ENCODE measurements at places on chromosomes 11 and 22.

GRCh38 chr11:70733327-70734325 is 335.3 kb downstream of the CTTN start:
- DNase-seq: no peak

DNA sequence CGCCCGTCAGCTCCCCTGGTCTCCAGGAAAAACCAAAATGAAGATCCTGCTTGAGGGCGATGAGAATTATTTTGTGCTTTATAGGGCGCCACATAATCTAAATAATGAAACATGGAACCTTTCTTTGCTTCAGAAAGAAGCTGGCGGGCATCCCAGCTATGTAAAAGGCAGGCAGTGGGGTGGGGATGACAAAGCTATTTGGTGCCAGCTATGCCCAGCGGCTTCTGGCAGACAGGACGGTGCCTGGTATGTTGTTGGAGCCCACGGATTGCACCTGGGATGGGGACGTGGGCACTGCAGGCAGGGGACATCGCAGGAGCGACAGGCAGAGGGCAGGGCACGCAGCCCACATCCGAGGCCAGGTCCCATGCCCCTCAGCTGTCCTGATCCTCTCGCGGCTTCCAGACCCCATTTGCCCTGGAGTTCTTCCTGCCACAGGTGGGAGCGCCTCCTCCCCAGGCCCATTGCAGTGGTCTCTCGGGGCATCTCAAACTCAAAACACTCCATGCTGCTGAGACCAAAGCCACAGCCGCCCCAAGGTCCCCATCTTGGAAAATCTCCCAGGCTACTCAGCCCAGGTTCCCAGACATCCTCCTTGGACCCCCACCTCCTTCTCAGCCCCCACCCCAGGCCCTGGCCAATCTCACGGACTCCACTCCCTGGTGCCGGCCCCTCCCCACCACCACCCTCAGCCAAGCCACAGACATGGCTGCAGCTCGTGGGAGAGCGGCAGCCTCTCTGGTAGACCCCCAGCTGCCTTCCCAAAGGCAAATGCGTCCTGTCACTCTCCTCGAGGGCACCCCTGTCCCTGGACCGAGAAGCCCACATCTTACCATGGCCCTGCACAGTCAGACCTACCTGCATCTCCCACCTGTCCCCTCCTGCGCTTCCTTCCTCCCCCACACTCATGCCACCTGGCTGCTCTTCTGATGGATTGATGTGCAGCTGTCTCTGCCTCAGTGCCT is 45.7 kb downstream of the SHISAL1 start:
- DNase-seq: no peak

DNA sequence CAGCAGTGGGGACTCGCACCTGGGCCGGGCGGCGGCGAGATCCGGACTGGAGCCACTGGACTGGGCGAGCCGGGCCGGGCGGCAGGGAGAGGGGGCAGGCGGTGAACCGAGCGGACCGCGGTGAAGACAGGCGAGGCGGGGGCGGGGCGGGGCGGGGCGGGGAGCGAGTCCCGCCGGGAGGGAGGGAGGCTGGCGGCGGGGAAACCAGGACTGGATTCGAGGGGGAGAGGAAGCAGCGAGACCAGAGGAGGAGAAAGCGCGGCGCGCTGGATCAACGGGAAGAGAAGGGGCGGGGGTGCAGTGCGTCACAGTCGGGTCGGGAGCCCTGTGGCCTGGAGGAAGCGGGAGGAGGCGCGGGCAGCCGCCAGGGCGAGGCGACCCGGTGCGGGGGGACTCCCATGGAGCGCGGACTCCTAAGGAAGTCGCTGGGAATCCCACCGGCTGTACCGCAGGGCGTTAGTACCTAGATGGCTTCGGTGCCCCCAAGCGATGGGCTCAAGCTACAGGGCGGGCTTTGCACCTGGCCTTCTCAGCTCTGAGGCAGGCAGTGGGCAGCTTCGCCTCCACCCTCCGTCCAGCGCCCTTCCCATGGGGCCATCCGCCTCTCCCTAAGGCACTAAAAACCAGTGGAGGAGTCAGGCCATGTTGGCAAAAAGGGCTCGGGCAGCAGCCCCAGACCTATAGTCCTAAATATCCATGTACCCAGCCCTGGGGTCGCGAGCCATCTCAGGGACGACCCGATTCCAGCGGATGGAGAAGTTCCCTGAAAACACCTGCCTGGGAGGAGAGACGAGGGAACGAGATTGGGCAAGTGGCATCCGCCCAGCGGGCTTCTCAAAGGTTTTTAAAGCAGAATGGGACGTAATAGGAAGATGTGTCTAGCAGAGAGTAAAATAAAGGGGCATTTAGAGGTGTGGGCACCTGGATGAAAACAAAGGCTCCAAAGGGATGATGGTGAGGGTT is at the start of gene TMEM121B:
TSS of gene TMEM121B (minus strand) at position 128 of the 963 bp plus-strand sequence. CDS start 233 bp downstream, outside the sequence.
- DNase-seq: no peak

- no peak for DNase-seq
Measured at GRCh38 chr22:48772286-48772907, 1055.3 kb downstream of the BRD1 start.

DNA sequence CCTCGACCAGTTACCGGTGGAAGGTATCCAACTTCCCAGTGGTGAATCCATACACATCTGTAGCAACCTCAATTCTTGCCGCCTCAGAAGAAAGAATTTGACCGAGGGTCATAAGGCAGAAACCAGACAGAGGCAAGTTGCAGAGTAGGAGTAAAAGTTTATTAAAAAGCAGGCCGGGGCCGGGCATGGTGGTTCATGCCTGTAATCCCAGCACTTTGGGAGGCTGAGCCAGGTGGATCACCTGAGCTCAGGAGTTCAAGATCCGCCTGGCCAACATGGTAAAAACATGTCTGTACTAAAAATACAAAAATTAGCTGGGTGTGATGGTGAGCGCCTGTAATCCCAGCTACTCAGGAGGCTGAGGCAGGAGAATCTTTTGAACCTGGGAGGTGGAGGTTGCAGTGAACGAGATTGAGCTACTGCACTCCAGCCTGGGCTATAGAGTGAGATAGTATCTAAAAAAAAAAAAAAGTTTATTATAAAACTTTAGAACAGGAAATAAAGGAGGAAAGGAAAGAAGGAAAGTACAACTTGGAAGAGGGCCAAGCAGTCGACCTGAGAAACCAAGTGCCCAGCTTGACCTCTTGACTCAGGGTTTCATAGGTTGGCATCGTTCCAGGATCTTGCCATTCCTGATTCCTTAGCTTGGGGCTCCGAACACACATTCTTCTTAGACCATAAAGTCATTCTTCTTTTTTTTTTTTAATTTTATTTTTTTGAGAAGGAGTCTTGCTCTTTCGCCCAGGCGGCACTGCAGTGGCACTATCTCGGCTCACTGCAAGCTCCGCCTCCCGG is 27.8 kb downstream of the RGL4 start:
- no peak for DNase-seq

- no peak for DNase-seq
Measured at GRCh38 chr22:42365111-42365865, 66.9 kb downstream of the NFAM1 start.

DNA sequence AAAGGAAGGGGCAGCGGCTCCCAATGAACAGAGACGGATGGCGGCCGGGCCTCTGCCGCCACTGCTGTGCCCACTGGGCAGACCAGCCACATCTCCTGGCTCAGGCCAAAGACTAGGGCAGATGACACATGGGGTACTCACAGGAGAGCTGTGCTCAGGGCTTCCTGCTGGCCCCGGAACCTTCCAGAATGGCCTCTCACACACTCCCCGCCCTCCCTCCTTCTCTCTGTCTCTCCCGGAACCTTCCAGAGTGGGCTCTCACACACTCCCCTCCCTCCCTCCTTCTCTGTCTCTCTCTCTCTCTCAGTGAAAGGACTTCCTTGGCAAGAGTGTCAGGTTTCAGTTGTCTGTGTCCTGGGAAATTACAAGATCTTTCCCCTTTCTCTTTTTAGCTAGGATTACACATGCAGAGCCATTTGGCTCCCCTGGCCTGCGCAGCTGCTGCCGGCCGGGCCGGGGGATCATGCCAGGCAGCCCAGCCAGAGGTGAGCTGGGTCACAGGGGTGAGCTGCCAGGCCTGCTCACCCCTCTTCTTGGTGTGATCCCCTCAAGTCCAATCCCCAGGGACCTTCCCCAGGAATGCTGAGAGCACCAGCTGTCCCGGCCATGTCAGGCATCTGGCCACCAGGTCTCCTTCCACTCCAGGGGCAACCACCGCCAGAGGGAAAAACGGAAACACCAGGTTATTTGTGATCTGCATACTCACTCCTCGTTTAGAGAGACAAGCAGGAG is 45.3 kb upstream of the ADA2 start:
- DNase-seq: no peak

DNA sequence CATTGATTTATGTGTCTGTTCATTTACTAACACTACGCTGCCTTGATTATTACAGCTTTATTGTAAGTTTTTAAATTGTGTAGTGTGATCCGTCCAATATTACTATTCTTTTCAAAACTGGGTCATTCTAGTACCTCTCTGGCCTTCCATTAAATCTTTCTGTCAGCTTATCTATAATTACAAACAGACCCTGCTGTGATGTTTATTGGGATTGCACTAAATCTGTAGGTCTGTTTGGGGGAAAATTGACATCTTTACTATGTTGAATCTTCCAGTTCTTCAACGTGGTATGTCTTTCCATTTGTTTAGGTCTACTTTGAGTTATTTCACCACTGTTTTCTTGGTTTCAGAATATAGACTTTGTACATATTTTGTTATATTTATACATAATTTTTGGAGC is 15.6 kb downstream of the CABIN1 start:
- DNase-seq: no peak

GRCh38 chr11:96357794-96358193 is 14.8 kb upstream of the MAML2 start:
- no peak for DNase-seq

DNA sequence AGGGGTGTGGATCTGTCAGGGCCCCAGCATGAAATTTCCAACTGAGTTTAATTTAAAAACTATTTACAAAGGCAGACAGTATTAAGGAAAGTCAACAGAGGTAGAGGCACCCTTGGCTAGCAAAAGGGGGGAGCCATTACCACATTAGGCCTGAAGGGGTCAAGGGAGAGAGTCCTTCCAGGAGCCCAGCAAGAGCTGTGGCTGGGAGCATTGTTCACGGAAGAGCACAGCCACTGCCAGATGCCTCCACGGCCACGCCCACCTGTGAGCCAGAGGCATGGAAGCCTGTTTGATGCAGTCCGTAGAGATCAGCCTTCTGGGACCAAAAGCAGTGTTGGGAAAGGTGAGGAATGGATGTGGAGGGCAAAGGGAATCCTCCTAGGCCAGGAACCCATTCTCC is 102.6 kb downstream of the GALNT18 start:
- no peak for DNase-seq

GRCh38 chr11:35485656-35486322 is 39.6 kb downstream of the PAMR1 start:
- no peak for DNase-seq

GRCh38 chr11:72584293-72584938 is 89.8 kb downstream of the PDE2A start:
- no peak for DNase-seq

DNA sequence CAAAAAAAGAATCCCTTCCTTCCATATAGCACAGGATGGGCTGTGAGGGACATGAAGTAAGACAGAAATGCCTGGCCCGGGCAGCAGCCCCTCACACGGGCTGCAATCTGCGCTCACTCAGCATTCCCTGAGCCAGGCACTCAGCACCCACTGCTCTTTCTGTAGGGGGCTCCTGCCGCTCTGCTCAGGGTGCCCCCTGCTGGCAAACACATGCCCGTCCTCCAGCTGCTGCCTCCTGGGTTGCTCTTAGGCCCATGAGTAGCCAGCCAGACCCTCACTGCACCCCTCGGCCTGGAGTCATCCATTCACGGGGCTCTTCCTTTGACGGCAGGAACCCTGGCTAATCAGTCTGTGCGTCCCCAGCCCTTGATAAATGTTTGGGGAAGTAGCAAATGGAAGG is 6.9 kb downstream of the MCAT start:
- DNase-seq: no peak

- no peak for DNase-seq
Measured at GRCh38 chr22:30268331-30268730, 1.7 kb upstream of the OSM start.

GRCh38 chr11:128814856-128815705 is 52.0 kb downstream of the KCNJ1 start:
- no peak for DNase-seq

- no peak for DNase-seq
Measured at GRCh38 chr11:66902486-66903177, 45.8 kb downstream of the LRFN4 start.

DNA sequence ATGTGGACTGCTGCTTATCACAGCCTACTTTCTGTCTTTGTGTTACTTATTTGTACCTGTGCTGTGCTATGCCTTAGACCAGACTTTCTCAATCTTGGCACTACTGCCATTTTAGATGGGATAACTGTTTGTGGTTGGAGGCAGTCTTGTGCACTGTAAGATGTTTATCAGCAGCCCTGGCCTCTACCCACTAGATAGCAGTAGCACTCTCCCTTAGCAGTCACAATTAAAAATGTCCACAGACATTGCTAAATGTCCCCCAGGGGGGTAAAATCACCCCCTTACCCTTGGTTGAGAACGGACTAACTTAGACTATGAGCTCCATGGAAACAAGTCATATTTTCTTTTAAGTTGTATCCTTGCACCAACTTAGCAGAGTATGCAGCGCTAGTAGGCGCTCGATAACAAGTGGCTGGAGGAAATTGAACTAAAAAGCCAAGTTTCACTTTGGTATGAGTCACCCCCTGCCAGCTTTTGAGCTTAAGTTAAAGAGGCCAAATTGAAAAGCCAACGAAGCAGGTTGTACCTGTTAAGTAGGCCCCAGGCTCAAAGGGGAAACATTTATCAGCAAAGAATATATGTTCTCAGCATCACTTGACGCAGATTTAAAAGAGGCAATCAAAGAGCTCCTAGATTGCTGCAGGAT is 304.8 kb upstream of the SORL1-AS1 start:
- no peak for DNase-seq

GRCh38 chr11:124535552-124536232 is 7.8 kb downstream of the OR8B12 start:
- no peak for DNase-seq

All from epithelial cell of prostate (primary cell).